ENCODE measurements at places on chromosomes 7 and 10.

DNA sequence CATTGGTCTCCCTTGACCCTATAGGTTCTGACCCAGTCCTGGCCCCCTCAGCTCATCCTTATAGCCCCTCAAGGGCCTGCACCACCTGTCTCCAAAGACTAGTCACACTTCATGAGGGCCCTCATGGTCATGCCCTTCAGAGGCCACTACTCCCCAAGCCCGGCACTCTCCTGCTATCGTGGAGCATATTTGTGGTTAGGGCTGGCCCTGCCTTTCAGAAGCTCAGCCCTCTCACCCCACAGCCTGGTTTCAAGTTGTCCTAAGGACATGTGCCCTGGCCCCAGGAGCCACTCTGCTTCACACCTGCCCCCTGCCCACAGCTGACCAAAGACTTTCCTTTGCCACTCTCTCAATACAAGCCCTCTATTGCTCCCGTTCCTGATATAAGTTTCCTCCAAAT is 60.3 kb upstream of the LBX1 start:
- DNase-seq: no peak

DNA sequence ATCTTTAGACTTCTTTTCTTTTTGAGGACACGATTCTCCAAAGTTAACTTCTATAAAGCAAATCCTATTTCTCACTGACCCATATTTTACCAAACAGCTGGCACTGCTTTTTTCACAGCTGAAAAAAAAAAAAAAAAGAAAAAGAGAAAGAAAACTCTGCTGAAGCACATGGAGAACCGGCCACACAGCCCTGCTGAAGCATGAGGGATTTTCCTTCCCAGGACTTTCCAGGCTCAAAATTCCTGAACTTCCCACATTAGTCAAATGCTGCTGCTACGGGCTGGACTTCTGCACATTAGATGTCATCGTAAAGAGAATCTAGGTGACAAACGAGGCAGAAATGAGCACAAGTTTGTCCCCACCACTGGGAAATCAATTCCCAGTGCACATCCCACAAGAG is 25.2 kb downstream of the HIPK2 start:
- no peak for DNase-seq

- no peak for DNase-seq
These were observed 8.0 kb upstream of the CALHM1 start for GRCh38 chr10:103466734-103467133.

GRCh38 chr10:8063128-8063908 is 8.8 kb downstream of the GATA3 start:
- no peak for DNase-seq

DNA sequence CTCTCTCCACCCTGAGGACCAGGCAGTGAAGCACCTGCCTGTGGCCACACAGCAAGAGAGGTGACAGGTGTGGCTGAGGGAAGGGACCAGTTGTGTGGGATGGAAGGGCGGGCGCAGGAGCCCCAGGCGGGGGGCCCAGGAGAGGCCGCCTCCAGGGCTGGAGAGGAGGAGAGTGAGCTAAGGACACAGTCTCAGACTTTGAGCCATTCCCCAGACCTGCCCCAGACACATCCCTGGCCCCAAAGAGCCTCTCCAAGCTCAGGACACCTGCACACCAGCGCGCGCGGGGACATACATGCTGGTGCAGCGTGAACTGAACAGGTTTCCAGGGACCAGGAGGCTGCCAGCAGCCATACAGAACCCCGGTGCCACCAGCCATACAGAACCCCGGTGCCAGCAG is 237.3 kb downstream of the MAD1L1 start:
- no peak for DNase-seq

- no peak for DNase-seq
These were observed 236.3 kb upstream of the PLXDC2 start for GRCh38 chr10:19579761-19580545.
